ENCODE measurements at places on chromosomes 13 and 19.

GRCh38 chr19:57010541-57010940 lies 109.2 kb upstream of the USP29 start:
- no peak for DNase-seq

- no peak for DNase-seq
Observed at GRCh38 chr19:2415973-2416319, 11.4 kb downstream of the TIMM13 start.

- peak; percentile 6 for DNase-seq
Observed at GRCh38 chr13:113152984-113153809, 5.3 kb upstream of the PROZ start.

DNA sequence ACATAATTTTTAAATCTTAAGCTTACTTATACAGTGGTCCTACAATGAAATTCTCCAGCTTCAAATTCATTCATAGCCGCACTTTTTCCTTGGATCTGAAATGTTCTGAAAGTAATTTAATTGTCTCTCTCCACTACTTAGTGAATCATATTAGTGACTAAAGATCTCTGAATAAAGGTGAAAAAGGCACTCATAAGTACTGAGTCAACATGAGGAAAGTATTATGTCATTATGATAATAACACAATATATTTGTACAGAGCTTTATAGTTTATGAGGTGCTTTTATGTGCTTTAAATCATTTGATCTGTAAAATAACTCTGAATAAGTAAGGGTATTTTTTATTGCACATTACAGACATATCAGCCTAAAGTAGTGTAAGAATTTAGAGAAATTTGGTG lies 628.2 kb upstream of the SLITRK5 start:
- DNase-seq, result no peak

DNA sequence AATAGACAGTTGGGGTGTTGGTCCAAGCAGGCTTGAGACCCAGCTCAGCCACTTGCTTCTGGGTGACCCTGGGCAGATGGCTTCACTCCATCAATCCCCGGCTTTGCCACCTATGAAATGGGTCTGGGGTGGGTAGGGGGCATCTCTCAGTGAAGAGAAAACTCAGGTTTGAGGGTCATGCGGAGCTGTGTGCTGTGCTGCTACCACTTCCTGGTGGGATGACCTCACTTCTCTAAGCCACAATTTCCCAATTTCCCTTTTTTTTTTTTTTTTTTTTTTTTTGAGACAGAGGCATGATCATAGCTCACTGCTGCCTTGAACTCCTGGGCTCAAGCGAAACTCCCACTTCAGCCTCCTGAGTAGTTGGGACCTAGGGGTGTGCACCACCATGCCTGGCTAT lies 4.6 kb upstream of the PLAUR start:
- peak; percentile 30 for DNase-seq

Data from foreskin keratinocyte (primary cell).